ENCODE measurements at places on chromosomes 12 and 14.
A peak's percentile ranks its signal among the peaks of the same experiment; 100 is the strongest.

DNA sequence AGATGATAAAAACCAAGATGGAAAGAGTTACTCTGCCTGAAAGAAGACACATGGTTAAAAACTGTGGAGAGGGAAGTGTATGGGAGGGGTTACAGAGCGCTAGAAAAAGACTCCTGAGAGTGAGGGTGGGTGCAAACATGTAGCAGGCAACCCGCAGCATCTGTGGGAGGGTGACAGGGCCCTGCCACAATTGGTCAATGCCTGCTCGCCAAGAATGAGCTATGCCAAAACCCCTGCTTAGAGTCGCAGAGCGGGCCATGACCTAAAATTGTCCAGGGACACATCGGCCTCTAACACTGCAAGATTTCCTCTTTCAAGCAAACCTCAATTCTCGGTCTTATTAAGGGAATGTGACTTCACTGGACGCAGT, 700 bp downstream of the PRKAG1 start:
- DNase-seq: peak; percentile 53

GRCh38 chr12:62438098-62438692, 28.4 kb upstream of the MON2 start:
- DNase-seq: peak; percentile 57

DNA sequence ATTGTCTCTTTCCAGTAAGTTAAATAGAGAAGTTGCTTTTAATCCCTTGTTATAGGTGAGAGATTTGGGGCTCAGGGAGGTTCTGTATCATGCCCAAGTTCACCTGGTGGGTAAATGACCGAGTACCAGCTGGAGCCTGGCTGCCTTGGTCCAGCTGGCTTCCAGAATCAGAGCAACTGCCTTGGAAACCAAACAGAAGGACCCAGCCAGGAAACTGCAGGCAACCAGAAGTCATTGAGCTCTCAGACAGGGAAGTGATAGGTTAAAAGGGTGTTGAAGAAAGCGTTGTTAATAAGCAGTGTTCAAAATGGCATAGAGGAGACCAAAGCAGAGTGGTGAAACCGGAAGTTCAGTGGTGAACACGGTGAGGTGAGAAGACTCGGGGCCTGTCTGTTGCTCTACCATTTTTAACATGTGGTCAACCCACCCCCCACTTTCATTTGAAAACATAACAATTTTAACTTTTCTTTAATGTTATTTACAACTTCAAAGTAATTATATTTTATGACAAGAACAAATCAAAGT, 54.9 kb downstream of the PLEKHG7 start:
- no peak for DNase-seq

- no peak for DNase-seq
Observed at GRCh38 chr14:105760691-105761344, 234.4 kb downstream of the TMEM121 start.

DNA sequence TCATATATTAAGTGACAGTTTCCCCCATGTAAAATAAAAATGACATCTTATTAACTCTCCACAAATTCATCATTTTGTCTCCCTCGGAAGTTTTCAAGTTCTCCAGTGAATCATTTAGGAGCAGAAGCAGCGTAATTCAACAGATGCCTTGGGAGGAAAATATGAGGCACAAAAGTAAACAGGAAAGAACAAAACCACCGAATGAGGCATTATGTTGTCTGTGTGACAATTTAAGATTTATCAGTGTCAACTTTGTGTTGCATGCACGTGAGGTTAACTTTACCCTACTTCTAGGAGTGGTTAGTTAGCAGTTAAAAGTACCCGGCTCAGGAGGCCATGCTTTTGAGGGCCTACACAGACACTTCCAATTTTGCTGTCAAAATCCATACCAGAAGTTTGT, 258.6 kb downstream of the IPO8 start:
- DNase-seq: no peak

DNA sequence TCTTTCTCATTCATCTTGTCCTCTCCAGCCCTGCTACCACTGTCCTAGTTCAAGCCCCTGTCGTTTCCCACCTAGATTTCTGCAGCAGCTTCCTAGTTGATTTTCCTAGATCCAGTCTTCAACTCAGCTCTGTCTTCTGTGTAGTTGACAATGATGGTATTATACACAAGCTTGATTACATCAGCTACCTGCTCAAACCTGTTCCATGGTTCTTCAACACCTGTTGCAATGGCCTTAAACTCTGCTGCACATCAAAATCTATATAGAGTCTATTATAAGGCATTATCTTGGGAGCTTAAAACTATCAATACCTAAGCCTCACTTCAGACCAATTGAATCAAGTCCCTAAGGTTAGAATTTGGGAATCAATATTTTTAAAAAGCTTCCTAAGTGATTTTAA, 71.7 kb upstream of the PELI2 start:
- DNase-seq: no peak

DNA sequence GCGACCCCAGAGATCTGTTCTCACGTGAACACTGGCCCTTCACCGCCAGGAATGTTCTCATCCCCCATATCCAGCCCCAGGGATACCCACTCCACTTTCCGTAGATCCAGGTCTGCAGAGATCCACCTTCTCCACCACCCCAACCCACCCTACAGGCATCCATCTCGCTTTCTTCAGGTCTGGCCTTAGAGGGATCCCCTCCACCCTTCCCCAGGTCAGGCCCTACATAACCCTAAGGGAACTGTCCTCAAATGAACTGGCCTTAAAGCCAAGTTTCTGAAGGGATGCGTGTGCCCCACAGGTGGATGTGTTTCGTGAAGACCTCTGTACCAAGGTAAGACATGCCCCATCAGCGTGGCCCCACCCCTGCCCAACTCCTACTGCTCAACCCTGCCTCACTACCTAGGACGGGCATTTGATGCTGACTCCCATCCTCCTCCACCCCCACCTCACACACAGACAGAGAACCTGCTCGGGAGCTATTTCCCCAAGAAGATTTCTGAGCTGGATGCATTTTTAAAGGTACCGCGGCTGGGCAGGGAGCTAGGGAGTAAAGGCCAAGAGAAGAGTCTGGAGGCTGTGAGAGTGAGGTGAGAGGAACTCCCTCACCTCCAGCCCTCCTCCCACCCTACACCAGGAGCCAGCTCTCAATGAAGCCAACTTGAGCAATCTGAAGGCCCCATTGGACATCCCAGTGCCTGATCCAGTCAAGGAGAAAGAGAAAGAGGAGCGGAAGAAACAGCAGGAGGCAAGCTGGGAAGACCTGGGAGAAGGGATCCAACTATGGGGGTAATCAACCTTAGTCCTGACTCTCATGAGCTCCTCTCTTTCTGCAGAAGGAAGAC, 912 bp downstream of the PSME1 start:
- no peak for DNase-seq

DNA sequence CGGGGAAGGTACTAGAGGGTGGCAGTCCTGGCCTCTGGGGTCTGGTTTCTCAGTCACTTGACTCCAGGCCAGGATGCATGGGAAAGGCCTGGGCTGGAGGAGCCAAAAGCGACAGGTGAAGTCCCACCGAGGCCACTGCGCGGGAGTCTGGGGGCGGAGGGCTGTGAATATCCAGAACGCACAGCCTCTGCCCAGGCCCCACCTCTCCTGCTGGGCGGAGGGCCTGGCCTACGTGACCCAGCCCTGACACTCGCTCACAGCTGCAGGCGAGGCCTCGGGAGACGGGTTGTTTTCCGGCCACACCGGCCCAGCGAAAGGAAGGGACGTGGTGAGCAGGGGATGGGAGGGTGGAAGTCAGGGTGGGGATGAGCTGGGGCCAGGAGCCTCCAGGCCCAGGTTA, 91.2 kb downstream of the RFLNA start:
- peak; percentile 51 for DNase-seq

DNA sequence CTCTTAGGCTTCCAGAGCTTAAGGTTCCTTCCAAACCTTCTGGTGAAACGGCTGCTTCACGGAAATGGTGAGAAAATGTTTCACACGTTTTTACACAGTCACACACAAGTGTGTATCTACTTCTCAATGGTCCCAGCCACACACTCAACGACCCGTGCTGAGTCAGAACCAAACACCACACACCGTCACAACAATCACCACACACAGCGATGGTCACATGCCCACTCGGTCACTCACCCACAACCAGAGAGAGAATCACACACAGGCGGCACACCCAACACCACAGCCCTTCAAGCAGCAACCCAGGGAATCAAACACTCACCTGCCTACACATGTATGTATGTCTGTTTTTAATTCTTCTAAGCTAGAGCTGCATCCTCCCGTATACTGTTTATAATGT, 12.6 kb upstream of the PLEKHD1 start:
- DNase-seq: no peak

- DNase-seq: no peak
Observed at GRCh38 chr14:89182326-89182725, 234.7 kb downstream of the FOXN3 start.

DNA sequence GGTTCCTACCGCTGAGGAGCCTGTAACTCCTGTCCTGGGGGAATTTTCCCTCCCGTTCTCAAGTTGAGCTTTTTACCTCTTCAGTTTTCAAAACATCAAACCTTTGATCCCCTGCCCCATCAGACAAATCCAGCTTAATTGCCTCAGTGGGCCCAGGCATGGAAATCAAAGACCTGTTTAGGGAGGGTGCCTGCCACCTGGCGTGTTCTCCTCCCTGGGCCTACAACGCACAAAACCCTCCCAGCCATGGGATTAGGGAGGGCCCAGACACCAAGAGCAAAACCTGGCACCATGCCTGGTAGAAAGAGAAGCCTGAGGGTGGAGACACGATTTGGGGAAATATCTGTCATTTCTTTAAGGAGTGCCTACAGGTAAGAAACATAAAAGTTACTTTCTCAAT, 672.9 kb downstream of the BCL11B start:
- no peak for DNase-seq

DNA sequence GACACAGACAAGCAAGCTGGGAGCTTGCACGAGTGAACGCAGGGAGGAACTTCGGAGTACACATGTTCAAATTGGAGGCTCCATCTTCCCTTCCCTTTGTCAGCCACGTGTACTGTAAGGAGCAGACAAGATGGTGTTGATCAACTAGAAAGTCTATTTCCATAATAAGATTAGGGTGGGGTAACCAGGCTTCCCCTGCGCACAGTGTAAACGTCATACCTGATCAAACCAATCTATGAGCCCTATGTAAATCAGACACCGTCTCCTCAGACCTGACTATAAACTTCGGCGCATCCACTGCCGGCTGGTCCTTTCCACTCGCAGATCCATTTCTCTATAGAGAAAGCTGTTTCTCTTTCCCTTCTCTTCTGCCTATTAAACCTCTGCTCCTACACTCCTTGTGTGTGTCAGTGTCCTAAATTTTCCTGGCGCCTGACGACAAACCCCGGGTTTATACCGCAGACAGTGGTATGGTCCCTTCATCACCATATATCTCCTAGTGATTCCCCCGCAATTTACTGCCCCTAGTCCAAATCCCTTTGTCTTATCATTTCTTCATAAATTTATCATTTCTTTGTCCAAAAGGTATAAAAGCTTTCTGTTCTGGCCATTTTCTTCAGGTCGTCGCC, 7.5 kb upstream of the ETFBKMT start:
- DNase-seq: no peak

DNA sequence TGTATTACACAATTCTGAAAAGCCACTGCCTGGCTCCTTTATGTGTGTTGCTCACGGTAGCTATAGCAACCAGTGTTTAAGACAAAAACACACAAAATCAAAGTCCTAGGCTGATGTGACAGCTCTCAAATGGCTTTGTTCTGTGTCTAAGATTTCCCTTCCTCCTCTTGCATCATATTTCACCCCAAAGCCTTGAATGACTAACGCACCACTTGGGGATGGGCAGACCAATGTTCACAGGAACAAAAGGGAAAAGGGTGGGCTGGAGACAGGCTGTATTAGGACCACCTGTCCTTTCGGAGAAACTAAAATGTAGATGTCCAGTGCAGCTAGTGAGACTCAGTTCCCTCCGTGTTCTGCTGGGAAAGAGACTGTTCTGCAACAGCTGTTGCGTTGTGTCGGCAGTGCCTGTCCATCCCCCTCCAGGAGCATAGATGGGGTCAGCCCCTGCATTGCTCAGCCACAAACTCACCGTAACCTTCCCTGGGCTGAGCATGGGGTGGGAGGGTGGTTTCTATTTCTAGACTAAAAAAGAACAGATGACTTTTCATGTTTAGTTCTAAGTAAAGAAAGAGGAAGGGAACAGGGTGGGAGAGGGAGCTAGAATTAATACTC, 26.8 kb upstream of the DAAM1 start:
- peak; percentile 69 for DNase-seq

- DNase-seq: no peak
Observed at GRCh38 chr14:43877351-43877960, 629.6 kb downstream of the FSCB start.

DNA sequence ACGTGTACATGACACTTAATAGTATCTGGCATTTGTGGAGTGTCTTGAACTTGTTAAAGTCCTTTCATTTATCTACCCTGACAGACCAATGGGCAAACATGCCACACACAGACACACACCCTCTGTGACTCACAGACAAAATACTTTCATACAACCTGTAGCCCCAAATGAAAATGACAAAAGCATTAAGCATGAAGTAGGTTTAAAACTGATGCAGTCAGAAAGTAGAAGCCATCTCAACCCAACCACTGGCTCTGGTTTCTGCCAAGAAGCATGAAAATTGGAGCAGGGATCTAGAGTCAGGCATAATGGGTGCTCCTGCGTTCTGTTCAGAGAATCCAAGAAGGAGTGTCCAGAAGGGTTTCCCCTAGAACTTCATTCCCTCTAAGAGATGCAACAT, 23.1 kb upstream of the KRT77 start:
- DNase-seq: no peak

DNA sequence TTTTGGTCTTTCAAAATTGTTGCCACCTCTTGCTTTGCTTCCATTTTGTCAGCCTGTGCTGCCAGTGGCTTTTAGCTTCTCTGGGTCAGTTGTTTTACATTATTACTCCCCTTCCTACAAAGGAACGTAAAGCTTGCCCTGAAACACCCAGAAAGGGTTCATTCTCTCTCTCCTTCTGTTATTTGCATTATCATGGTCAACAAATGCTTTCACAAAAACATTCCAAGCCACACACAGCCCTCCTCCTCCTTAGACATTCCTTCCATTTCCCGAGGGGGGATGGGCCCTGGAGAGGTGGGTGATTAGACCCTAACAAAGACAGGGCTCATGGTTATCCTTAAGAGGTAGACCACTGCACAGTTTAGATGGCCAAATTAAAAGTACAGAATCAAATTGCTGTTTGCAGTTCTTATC, 60.4 kb upstream of the SINHCAF start:
- DNase-seq: no peak

Data from fibroblast of skin of scalp (primary cell).